ENCODE measurements at places on chromosomes 1 and 21.

- no peak for DNase-seq
Observed at GRCh38 chr1:219304227-219305226, 130.8 kb downstream of the LYPLAL1 start.

DNA sequence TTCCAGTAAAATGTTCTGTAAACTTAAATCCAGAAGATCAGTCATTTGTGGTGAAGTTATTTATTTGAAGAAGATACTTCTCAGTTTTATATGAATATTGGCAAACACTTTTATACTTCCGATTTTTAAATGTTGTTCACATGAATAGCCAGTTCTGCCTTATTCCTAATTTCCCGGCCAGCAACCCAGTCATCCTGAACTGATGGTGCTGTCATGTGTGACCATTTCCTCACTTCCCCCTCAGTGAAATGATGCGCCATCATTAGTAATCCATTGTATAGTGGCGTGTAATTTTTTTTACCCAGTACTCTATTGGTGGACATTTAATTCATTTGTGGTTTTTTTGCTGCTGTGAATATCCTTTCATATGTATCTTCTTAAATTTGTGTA, 16.4 kb downstream of the GPSM2 start:
- DNase-seq, result no peak

- DNase-seq, result no peak
Observed at GRCh38 chr1:65174585-65174984, 26.6 kb downstream of the AK4 start.

- peak; percentile 13 for DNase-seq
Observed at GRCh38 chr1:15788624-15789301, 18.7 kb downstream of the UQCRHL start.

- no peak for DNase-seq
Observed at GRCh38 chr1:65258106-65258505, 51.2 kb upstream of the DNAJC6 start.

- no peak for DNase-seq
Observed at GRCh38 chr1:94416901-94417727, 1.1 kb upstream of the ABCD3 start.

- no peak for DNase-seq
Observed at GRCh38 chr1:15007842-15008241, 145.7 kb upstream of the TMEM51 start.

GRCh38 chr1:86175756-86176155, 19.2 kb upstream of the COL24A1 start:
- no peak for DNase-seq

DNA sequence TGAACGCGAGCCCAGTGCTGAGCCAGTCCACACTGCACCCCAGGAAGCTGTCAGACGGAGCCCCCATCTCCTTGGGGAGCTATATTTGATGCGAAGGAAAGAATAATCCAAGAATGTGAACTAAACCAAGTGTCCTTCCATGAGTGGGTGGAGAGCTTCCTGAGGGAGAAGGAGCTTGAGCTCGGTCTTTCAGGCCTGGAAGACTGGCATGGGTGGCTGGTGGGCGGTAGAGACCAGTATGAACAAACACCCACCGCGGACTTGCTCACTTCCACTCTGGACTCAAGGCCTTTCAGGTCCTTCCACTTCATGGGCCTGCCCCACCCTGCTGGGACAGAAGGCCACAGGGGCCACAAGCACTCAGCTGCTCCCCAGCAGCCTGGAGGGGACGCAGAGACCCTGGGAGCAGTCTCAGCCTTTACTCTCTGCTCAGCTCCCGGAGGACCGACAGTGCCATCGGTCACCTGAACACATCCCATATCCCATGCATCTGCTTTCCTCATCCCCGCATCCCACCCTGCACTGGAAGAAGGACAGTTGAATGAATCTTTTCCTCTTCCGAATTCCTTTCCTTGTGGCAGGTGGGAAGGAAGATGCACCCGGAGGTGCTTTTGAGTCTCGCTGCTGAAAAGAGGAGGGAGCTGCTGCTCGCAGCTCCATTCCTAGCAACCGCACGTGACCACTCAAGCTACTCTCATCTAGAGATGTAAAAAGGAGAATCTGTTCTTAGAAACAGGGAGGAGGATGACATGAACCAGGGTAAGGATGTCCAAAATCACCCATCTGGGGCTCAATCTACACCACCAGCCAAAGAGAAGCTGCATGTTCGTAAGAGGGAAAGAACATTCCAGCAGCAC, 92.3 kb downstream of the PGBD5 start:
- DNase-seq, result no peak

GRCh38 chr1:171666114-171666769, 13.8 kb upstream of the MYOC start:
- DNase-seq, result no peak

DNA sequence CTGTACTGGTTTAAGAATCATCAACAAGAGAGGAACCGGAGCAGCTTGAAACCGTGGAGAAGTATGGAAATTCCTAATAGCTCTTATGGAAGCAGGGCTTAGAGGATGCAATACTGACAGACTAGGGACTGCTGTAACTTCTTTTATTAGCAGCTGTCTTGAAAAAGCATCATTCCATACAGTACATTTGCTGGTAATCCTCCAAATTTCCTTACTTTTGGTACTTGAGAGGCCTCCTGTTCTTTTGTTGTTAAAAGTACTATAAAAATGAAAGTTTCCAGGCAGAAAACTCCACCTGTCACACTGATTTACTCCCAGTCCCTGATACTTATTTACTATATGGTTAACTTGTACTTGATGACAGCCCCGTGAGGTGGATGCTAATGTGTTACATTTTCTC, 7.7 kb downstream of the OMA1 start:
- no peak for DNase-seq
